Thymus (tissue), 14 donors: ENCODE measurements at places on chromosomes 13 and 19.

GRCh38 chr13:54750521-54750920 is 1721.9 kb downstream of the OLFM4 start:
- no peak overlapping the region for H3K27ac ChIP-seq
- DNase-seq = no peak
- H3K4me1 ChIP-seq = no peaks in the 10 kb centered on the region
- no peak overlapping the region for H3K4me3 ChIP-seq
- no peaks in the 10 kb centered on the region for H3K27me3 ChIP-seq

DNA sequence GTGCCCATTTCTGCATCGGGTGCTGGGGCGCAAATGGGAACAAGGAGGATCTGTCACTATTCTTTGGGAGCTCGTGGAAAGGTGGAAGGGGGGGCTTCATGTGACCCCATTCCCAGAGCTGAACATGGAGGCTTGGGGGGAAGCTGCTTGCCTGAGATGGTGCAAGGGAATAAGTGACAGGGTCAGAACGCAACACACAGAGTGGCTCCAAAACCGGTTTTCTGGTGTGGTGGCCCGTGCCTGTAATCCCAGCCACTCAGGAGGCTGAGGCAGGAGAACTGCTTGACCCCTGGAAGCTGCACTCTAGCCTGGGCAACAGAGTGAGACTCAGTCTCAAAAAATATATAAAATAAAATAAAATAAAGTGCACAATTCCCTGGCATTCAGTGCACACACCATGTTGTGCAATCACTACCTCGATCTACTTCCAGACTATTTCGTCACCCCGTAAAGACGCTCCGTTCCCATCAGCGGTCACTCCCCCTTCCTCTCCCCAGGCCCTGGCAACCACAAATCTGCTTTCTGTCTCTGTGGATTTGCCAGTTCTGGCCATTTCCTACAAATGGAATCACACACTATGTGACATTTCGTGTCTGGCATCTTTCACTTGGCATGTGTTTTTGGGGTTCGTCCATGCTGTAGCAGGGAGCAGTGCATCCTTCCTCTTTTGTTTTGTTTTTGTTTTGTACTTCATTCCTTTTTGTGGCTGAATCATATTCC is 18.2 kb upstream of the COMP start:
- no peaks in the 10 kb centered on the region for H3K4me1 ChIP-seq
- H3K4me3 ChIP-seq = no peak overlapping the region

DNA sequence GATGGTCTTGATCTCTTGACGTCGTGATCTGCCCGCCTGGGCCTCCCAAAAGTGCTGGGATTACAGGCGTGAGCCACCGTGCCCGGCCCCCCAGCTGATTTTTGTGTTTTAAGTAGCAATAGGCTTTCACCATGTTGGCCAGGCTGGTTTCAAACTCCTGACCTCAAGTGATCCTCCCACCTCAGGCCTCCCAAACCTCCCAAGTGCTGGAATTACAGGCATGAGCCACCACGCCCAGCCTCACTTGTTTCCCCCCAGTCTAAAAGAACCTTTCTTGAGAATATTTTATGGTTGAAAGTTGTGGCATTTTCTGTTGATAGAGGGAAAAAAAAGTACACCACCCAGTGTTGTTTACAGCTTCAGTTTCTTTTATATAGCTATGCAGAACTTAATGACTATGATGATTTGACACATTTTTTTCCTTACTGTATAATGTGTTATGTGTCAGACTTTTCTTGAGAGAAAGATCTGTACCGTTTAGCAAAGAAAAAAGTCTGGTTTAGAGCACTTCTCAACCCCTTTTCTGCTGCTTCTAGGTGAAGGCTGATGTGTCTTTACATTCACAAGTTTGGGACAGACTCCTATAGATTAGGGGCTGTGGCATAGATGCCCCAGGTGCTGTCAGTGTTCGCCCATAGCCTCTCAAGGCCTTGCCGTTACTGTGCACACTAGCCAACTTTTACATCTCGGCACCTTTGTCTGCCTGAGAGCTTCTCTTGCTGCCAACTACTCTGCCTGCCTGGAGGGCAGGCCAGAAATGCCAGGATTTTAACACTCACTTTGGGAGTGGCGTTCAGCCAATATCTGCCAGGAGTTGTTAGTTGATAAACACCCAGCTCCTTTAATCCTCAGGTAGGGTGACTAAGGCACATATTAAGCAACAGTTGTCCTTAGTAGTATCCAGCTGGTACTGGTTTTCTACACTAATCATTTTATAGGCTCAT is 33.0 kb downstream of the KCTD4 start:
- H3K4me3 ChIP-seq = no peak overlapping the region
- H3K4me1 ChIP-seq = no peaks in the 10 kb centered on the region
- peaks cover 3% of the 10 kb centered on the region for H3K36me3 ChIP-seq
- DNase-seq = no peak
- no peak overlapping the region for H3K27ac ChIP-seq

GRCh38 chr13:113466383-113466782 is 13.1 kb upstream of the ADPRHL1 start:
- H3K27me3 ChIP-seq = no peaks in the 10 kb centered on the region
- peaks cover 17% of the 10 kb centered on the region for H3K4me1 ChIP-seq
- H3K27ac ChIP-seq = peak overlapping the region; percentile 93
